Kidney glomerular epithelial cell (primary cell): ENCODE measurements at places on chromosomes 3 and 15.

- DNase-seq: no peak
Measured at GRCh38 chr3:53180305-53181023, 19.5 kb downstream of the PRKCD start.

- no peak for DNase-seq
Measured at GRCh38 chr15:65949491-65949890, 80.2 kb downstream of the RAB11A start.

GRCh38 chr3:17125738-17126442 lies 241.1 kb downstream of the PLCL2 start:
- no peak for DNase-seq

GRCh38 chr3:71776538-71776937 lies 8.4 kb downstream of the PROK2 start:
- DNase-seq: no peak

DNA sequence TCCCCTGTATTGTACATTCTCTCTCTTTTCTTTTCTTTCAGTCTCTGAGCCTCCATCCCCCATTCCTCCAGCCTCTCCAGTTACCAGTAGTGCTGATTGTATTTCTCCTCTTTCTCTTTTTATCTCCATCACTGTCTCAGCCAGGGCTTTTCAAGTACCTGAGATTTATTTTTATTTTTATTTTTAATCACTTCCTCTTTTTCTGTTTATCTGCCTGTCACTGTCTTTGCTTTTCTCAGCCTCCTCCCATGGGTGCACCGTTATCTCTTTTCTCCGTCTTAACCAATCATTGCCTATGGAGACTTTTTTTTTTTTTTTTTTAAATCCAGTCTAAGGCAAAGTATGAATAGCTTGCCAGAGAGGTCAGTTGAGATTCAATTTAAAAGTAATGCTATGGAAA lies 359.3 kb downstream of the GAP43 start:
- DNase-seq: no peak

GRCh38 chr3:194615226-194615625 lies 18.0 kb downstream of the TMEM44 start:
- DNase-seq: no peak

DNA sequence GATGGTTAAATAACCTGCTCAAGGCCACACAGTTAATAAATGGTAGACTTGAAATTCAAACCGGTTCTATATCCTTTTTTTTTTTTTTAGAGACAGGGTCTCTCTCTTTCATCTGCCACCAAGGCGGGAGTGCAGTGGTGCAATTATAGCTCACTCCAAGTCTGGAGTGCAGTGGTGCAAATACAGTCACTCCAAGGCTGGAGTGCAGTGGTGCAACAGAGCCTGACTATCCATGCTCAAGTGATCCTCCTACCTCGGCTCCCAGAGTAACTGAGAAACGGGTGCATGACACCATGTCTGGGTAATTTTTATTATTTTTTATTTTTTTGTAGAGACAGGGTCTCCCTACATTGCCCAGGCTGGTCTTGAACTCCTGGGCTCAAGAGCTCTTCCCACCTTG lies 23.4 kb downstream of the DPP8 start:
- DNase-seq: peak; percentile 11

DNA sequence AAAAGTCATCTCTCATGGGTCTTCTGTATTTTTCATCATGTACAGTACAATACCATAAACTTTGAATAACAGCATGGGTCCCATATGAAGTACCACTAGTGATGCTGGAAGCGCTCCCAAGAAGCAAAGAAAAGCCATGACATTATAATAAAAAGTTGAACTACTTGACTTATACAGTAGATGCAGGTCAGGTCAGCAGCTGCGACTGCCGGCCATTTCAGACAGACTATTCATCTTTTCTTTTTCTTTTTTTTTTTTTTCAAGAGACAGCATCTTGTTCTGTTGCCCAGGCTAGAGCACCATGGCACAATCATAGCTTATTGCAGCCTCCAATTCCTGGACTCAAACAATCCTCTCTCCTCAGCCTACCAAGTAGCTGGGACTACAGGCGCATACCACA lies 10.2 kb downstream of the RAF1 start:
- DNase-seq: no peak

GRCh38 chr15:101083336-101084045 lies 164.3 kb downstream of the LRRK1 start:
- DNase-seq: no peak

GRCh38 chr15:56805466-56806147 lies 72.3 kb upstream of the ZNF280D start:
- DNase-seq: peak; percentile 80

GRCh38 chr3:188571531-188572095 lies 417.7 kb downstream of the LPP start:
- no peak for DNase-seq

GRCh38 chr15:50820808-50821382 lies 55.4 kb upstream of the SPPL2A start:
- no peak for DNase-seq
